Stimulated activated CD8-positive, alpha-beta memory T cell treated with anti-CD3 and anti-CD28 coated beads, Interleukin-4, amount 100 ng/mL, for 4 hours (primary cell): ENCODE measurements at places on chromosomes 5 and 9.

- no peak for DNase-seq
Measured at GRCh38 chr9:74133921-74134320, 363.2 kb upstream of the RORB start.

DNA sequence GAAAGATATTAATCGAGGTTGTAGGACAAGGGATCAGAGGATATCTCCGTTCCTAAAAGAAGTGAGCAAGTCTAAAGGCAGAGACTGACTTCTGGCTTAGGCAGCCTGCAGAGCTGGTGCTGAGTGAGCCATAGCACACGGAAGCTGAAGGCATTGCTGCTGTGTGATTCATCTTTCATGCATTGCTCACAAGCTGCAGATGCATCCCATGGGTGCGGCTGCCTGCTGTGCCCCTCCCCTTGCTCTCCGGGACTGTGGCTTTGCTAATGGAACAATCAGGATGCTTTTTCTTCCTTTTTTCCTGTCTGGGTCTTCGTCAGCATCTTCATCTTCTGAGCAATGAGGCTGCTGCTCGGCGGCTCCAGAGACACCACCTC lies 341.4 kb downstream of the DIRAS2 start:
- no peak for DNase-seq

- no peak for DNase-seq
Measured at GRCh38 chr5:6166698-6167394, 211.5 kb downstream of the MED10 start.

- no peak for DNase-seq
Measured at GRCh38 chr9:111661802-111662521, 557 bp downstream of the GNG10 start.

DNA sequence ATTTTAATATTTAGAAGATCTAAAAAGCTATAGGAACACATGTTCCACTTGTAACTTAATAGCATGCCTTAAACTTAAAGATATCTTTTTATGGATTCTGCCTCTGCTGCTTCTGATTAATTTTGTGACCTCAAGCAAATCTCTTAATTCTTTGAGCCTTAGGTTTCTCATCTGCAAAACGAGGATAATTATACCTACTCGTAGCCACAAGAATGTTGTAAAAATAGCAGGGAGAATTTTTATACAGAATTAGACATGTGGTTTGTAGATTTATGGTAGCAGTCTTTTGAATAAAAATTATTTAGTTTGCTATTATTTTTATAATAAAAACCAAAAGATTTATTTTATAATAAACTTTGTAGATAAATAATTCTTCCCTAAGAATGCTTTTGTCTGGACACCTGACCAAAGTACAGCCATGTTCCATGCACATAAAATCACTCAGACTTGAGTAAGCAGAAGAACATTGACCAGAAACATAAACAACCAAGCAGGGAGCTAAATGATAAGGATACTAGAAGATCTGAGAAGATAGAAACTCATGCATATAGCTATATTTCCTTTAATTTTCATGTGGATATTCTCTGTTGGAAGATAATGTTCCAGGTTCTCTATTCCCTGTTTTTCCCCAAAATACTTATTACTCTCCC lies 18.5 kb downstream of the C9orf85 start:
- no peak for DNase-seq

DNA sequence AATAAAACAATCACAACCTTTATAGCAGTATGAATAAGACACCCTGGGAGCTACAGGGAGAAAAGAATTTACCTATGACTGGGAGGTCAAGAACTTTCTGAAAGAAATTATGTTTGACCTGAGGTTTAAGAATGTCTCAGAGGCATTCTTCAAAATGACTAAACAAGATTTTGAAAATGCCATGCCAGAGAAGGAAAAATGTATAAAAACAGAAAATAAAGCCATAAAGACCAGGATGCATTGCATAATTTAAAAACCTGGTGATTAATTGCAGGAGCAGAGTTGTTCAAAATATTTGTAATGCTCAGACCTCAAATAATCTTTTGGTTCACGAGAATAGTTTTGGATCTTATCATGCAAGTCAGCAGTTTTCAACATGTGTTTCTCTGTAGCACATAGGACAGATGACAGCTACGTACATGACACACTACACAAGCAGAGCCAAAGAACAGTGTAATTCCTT lies 954.7 kb upstream of the ARRDC3 start:
- no peak for DNase-seq

GRCh38 chr5:45491368-45491767 lies 204.8 kb downstream of the HCN1 start:
- no peak for DNase-seq
